ENCODE measurements at places on chromosomes 12 and 14.

GRCh38 chr14:42624980-42625761, 1018.5 kb downstream of the LRFN5 start:
- no peak for DNase-seq

DNA sequence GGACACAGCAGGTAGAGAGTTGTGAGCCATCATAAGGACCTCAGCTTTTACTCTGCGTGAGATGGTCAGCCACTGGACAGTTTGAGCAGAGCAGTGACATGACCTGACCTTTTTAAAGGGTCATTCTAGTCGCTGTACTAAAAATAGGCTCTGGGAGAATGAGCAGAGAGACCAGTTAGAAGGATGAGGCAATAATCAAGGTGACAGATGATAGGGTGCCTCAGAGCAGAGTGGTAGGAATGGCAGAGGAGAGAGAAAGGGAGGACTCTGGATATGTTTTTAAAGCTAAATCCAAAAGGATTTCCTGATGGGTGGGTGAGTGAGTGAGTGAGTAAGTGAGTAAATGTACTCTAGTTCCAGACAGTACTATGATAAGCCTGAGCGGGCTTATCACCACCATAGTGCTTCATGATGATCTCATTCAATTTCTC, 83.6 kb upstream of the ARHGAP5 start:
- DNase-seq = no peak

- DNase-seq = no peak
Observed at GRCh38 chr12:31035967-31036665, 37.5 kb upstream of the DDX11 start.

GRCh38 chr12:42135259-42135814, 9.3 kb downstream of the GXYLT1 start:
- no peak for DNase-seq

Measured in occipital lobe (tissue), 3 donors.